MM.1S (cell line): ENCODE measurements at places on chromosomes 3 and 15.

DNA sequence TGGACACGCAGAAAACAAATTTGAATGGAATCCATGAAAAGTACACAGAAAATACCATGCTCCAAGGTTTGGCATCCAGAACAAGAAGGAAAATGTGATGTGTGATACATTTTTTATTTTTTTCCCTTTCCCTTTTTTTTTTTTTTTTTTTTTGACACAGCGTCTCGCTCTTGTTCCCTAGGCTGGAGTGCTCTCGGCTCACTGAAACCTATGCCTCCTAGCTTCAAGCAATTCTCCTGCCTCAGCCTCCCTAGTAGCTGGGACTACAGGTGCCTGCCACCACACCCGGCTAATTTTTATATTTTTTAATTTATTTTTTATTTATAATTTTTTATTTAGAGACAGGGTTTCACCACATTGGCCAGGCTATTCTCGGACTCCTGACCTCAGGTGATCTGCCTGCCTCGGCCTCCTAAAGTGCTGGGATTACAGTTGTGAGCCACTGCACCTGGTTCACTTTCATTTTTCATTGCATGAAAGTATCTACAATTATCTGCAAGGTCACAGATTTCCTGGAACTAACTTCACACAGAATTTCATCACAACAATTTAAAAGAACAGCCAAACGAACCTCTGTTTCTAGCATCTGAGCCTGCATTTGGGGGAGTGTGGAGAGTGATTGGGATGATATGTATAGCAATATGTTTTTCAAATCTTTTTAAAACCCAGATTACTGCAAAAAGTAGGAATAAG lies 8.3 kb downstream of the POU1F1 start:
- H3K4me1 ChIP-seq = no peaks in the 10 kb centered on the region
- H3K36me3 ChIP-seq = no peaks in the 10 kb centered on the region
- peak; percentile 35 for DNase-seq
- H3K4me3 ChIP-seq = no peak overlapping the region

GRCh38 chr3:16323737-16324136 lies 58.7 kb downstream of the OXNAD1 start:
- no peaks in the 10 kb centered on the region for H3K4me1 ChIP-seq
- H3K4me3 ChIP-seq = no peak overlapping the region
- no peaks in the 10 kb centered on the region for H3K27me3 ChIP-seq
- H3K36me3 ChIP-seq = no peaks in the 10 kb centered on the region; the same call in 1 of the 2 replicates
- H3K27ac ChIP-seq = no peak overlapping the region
- no peak for DNase-seq

GRCh38 chr15:57505949-57506391 lies 85.7 kb upstream of the MYZAP start:
- no peak overlapping the region for H3K4me3 ChIP-seq
- H3K27ac ChIP-seq = no peak overlapping the region
- H3K36me3 ChIP-seq = no peaks in the 10 kb centered on the region
- H3K4me1 ChIP-seq = no peaks in the 10 kb centered on the region
- no peaks in the 10 kb centered on the region for H3K27me3 ChIP-seq
- DNase-seq = no peak

GRCh38 chr3:124707656-124708062 lies 22.6 kb upstream of the UMPS start:
- no peaks in the 10 kb centered on the region for H3K36me3 ChIP-seq
- no peaks in the 10 kb centered on the region for H3K4me1 ChIP-seq
- no peaks in the 10 kb centered on the region for H3K27me3 ChIP-seq
- H3K27ac ChIP-seq = no peak overlapping the region
- no peak for DNase-seq

GRCh38 chr15:44435893-44436667 lies 8.7 kb downstream of the CTDSPL2 start:
- no peak overlapping the region for H3K27ac ChIP-seq
- DNase-seq = no peak
- no peaks in the 10 kb centered on the region for H3K27me3 ChIP-seq
- H3K36me3 ChIP-seq = no peaks in the 10 kb centered on the region; the same call in 1 of the 2 replicates

DNA sequence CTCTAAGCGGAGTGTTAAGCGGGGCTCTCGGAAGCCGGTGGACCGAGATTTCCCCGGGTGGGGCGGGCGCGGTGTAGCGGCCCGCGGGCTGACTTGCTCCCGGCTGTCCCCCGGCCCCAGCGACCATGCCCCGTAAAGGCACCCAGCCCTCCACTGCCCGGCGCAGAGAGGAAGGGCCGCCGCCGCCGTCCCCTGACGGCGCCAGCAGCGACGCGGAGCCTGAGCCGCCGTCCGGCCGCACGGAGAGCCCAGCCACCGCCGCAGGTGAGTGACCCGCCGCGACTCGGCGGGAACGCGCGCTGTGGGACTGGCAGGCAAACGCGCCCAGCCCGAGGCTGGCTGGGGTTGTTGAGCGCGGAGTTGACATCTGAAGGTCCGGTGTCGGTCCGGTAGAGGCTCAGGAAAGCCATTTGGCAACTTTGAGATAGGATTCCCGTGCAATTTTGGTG lies 1.3 kb downstream of the SMC4 start:
- peaks cover 21% of the 10 kb centered on the region for H3K4me1 ChIP-seq
- peak; percentile 52 for DNase-seq
- peaks cover 13% of the 10 kb centered on the region for H3K36me3 ChIP-seq
- H3K27ac ChIP-seq = peak overlapping the region; percentile 91
- peak overlapping the region; percentile 89 for H3K4me3 ChIP-seq

- H3K27ac ChIP-seq = no peak overlapping the region
- H3K4me3 ChIP-seq = no peak overlapping the region
- no peaks in the 10 kb centered on the region for H3K4me1 ChIP-seq
- DNase-seq = no peak
Observed at GRCh38 chr15:93520206-93520605, 431.2 kb upstream of the RGMA start.

DNA sequence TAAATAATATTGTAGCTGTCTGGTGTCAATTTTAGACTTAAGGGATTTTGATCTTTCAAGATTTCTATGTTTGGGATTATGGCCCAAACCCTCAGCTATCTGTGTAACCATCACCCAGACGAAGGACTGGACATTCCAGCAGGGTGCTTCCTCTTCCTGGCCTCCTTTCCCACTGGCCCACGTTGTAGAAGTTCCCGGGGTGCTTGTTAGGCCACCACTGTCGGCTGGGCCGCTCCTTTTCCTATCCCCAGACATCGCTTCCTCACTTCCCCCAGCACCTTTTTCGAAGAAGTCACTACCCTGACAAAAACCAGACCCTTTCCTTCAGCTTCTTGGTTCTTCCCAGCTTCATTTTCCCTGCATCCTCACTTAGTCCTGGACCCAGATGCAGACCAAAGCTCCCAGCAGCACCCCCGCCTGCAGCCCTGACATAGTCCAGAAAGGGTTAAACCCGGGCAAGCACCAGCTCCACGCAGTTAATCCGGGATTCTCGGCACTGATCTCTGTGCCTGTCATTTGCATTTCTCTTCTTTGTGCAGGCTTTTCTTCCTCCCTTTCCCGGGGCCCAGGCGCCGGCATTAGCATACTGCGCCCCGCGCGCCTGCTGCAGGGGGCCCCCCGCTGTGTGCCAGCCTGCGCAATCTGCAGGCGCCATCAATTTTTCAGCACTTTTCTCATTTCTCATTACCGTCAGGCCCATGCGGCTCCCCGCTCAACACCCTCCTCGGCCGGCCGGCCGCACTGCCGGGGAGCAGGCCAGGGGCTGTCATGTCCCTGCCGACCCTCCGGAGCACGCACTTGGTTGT lies 90.6 kb downstream of the ZNF621 start:
- H3K27me3 ChIP-seq = no peaks in the 10 kb centered on the region
- H3K4me3 ChIP-seq = no peak overlapping the region
- no peaks in the 10 kb centered on the region for H3K4me1 ChIP-seq
- H3K36me3 ChIP-seq = no peaks in the 10 kb centered on the region
- DNase-seq = no peak

DNA sequence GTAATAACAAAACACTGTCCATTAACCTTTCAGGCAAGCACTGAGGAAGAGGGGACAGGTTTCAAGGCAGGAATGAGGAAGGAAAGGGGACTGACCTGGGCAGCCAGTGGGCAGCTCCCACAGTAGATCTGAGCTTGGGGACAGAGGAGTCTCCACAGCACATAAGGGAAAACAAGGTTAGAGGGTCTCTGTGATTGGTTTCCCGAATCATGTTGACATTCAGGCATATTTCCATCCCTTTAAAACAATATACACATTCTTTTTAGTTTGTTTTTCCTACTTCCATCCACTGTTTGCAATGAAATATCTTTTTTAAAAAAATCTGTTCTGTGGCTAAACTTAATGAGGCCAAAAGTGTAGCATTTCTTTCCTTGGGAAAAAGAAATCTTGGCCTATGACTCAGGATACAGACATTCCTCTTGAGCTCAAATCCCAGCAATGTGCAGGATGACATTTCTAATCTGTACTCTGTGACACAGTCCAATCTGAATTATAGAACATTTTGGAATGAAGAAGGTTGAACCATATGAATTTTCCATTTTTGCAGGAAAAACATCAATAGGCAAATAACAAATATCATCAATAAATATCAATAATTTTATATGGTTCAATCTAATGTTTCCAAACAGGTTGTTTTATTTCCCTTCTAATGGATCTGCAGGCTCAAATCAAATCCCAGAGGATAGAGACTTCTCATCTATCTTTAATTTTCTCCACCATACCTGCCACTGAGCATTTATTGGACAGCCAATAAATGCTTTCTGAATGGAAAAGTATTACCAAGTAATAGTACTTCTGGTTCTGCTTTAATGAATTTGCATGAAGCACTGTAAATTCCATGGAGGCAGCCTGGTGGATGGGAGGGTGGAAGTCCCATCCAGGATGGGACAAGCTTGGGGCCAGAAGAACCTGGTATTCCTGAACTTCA lies 54.1 kb downstream of the ITGB5 start:
- no peaks in the 10 kb centered on the region for H3K27me3 ChIP-seq
- no peak overlapping the region for H3K27ac ChIP-seq
- H3K4me3 ChIP-seq = no peak overlapping the region
- peaks cover 30% of the 10 kb centered on the region for H3K4me1 ChIP-seq

DNA sequence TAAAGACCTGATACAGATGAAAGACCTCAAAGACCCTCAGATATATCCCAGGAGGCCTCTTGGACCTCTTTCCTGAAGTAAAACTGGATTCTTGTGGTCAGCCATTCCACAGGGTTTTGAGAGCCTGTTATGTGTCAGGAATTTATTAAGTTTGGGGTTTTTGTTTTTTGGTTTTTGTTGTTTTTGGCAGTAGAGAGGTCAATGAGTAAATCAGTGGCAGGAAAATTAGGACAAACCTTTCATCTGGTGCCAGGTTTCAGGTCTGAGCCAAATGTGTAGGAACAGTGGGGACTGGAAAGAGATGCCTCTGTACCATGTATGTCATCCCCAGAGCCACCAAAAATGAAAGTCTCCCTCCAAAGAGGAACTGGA lies 520.4 kb upstream of the MDFIC2 start:
- H3K36me3 ChIP-seq = no peaks in the 10 kb centered on the region
- no peaks in the 10 kb centered on the region for H3K4me1 ChIP-seq
- no peak for DNase-seq
- no peaks in the 10 kb centered on the region for H3K27me3 ChIP-seq
- H3K27ac ChIP-seq = no peak overlapping the region
